GM20000 (cell line): ENCODE measurements at places on chromosomes 6 and 20.

- no peak for DNase-seq
Measured at GRCh38 chr6:156423829-156424228, 353.3 kb upstream of the ARID1B start.

DNA sequence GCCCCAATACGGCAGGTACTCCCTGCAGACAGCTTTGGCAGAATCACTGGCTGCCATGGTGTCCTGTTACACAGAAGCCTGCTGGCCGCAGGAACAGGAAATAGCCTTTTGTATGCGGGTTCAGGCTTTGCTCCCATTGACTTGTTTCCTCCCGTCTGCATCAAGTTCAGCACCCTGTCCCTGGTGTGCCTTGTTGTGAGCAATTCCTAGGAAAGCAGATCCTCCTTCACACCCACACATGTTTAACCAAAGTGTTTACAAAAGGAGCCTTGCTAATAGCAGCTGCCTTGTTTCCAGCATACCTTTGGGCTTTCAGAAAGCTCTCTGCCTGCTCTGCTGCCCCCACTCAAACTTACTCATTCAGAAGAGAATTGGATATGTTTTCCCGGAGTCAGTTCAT lies 127.2 kb upstream of the SUPT3H start:
- no peak for DNase-seq

DNA sequence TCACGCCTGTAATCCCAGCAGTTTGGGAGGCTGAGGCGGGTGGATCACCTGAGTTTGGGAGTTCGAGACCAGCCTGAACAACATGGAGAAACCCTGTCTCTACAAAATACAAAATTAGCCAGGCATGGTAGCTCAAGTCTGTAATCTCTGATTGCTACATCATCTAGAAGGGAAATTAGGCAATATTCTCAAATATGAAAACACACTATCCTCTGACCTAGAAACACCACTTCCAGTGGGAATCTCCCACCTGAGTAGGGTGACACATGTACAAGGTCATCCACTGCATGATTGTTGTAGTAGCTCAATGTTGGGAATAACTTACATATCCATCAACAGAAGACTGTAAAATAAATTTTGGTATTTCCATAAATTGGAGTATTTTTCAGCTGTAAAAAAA lies 19.1 kb upstream of the SIRPD start:
- DNase-seq = no peak

DNA sequence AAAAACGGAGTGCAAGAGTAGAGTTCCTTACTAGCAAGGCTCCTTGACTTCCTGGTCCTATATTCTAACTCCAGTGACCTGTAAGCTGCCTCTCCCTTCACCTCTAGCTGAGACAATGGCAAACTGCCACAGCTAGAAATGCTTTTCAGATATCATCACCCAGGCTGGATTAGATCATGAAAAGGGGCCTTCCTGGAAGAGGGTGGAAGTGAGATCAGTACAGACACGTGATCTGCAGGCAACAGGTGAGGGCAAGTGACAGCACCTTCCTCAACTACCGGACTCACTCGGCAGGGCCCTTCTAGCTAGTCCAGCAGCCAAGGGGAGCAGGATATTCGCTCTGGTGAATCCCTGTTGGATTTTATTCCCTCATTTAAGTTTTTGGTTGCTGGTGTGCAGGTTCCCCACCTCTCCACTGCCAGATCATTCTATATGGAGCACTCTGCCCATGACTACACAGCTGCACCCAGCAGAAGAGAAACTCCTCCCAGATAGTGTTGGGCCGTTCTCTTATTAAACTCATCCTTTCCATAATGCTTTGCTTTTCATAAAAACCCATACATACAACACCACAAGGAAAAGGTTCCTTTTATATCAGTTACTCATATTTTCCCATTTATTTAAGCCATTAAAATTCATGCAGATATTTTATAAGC lies 26.4 kb upstream of the FAM83C start:
- no peak for DNase-seq

- DNase-seq = no peak
Measured at GRCh38 chr6:45442716-45443115, 65.0 kb upstream of the SUPT3H start.

- no peak for DNase-seq
Measured at GRCh38 chr6:79802657-79803300, 144.6 kb downstream of the ELOVL4 start.

DNA sequence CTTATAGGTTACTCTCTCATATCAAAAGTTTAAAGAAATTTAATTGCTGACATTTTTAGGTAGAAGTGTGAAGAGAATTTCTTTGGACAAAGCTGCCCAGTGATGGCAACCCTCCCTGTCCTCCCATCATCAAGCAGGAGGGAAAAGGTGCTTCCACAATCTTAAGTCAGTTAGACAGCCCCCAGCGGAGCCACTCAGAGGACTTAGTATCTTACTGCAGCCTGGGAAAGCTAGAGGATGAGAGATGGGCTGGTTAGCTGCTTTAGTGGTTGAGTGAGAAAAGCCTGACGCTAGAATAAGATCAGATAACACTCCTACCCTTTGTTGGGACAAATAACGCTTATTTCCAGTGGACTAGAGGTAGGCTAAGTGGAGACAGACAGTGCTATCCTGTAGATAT lies 227.1 kb downstream of the RFPL4B start:
- no peak for DNase-seq

- DNase-seq = no peak
Measured at GRCh38 chr6:76867182-76867581, 596.1 kb downstream of the HTR1B start.
